ENCODE measurements at places on chromosomes 3 and 15. TPM values are rescaled to one million over a fixed set of nuclear protein-coding genes. Genes with fewer than 3 reads are reported as not detected.

DNA sequence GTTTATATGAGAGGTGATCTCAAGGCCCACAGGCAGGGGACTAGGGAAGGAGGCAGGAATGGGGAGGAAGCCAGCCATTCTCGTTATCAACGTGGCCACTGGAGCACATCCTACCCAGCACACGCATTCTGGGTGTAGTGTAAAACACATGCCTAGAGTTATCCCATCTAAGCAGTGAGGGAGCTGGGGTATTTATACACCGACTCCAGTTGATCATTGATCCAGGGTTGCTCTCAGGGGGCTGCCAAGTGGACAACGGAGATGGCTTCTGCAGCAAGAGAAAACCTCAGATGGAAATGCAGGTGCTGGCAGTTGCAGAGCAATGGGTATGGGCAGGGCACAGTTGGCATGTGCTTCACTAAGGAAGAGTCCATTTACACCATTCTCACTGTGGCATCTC lies 30.4 kb upstream of the SYNM start:
- peaks cover 3% of the 10 kb centered on the region for H3K4me1 ChIP-seq
- no peak overlapping the region for H3K4me3 ChIP-seq
- H3K27ac ChIP-seq, result no peak overlapping the region
- H3K36me3 ChIP-seq, result no peaks in the 10 kb centered on the region
- no peaks in the 10 kb centered on the region for H3K27me3 ChIP-seq

DNA sequence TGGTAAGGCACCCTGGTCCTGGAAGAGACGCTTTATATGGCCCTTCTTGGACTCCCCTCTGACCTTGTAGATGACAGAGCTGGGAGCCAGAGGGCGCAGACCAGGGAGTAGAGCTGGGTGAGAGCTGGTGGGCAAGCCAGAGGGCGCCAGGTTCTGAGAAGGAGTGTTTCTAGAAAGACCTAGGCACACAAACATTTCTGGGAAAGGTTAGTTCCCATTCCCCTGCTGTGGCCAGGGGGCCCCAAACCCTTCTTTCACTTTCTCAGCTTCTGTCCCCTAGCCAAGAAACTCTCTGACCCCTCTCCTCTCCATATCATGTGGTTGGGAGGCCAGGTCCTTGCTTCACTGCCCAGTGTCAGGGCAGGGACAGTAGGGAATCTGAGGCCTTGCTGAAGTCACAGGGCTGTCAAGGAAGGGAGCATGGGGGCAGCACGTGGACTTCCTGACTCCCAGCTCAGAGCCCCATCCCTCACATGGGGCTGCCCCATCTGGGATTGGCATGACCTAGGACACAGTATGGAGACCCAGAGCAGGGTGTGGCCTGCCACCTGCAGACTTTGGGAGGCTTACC lies 3.6 kb downstream of the HEMK1 start:
- H3K4me1 ChIP-seq, result peaks cover 91% of the 10 kb centered on the region
- H3K27me3 ChIP-seq, result no peaks in the 10 kb centered on the region
- H3K4me3 ChIP-seq, result no peak overlapping the region
- H3K27ac ChIP-seq, result peak overlapping the region; percentile 53

Gene SHISA5
- total RNA-seq, result 237 TPM

Gene TMEM207
- not detected for total RNA-seq

Gene SERINC4
- 0.18 TPM for total RNA-seq

GRCh38 chr3:70250492-70250891 lies 61.9 kb downstream of the MDFIC2 start:
- H3K27me3 ChIP-seq, result no peaks in the 10 kb centered on the region
- H3K27ac ChIP-seq, result no peak overlapping the region
- H3K36me3 ChIP-seq, result no peaks in the 10 kb centered on the region
- DNase-seq, result no peak
- no peak overlapping the region for H3K4me3 ChIP-seq

DNA sequence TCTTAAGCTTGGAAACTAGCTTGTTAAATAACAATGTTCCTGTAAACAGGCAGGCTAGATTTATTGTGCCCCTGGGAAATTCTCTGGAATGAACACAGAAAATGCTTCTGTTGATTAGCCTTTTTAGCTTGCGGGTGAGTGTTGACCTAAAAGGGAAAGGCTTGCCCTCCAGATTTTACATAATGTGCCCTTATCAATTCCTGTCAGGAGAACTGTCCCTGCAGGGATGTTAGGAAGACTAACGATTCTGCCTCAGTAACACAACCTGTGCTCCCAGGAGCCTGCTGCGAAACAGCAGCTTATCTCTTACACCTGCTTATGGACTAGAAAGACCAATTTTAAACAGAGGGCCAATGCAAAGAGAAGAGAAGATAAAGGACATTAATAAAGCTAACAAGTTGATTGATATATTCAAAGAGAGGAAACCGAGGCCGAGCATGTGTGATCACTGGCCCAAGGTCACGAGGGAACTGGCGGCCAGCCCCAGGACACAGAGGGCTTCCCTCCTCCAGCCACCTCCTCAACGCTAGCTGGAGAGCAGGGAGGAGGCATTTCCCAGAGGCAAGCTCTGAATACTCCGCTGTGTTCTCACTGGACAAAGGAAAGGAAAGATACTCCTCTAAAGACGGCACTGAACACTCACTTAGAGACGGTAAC lies 48.4 kb upstream of the TJP1 start:
- no peak overlapping the region for H3K27ac ChIP-seq
- no peaks in the 10 kb centered on the region for H3K27me3 ChIP-seq
- no peak for DNase-seq
- H3K4me3 ChIP-seq, result no peak overlapping the region
- no peaks in the 10 kb centered on the region for H3K36me3 ChIP-seq

DNA sequence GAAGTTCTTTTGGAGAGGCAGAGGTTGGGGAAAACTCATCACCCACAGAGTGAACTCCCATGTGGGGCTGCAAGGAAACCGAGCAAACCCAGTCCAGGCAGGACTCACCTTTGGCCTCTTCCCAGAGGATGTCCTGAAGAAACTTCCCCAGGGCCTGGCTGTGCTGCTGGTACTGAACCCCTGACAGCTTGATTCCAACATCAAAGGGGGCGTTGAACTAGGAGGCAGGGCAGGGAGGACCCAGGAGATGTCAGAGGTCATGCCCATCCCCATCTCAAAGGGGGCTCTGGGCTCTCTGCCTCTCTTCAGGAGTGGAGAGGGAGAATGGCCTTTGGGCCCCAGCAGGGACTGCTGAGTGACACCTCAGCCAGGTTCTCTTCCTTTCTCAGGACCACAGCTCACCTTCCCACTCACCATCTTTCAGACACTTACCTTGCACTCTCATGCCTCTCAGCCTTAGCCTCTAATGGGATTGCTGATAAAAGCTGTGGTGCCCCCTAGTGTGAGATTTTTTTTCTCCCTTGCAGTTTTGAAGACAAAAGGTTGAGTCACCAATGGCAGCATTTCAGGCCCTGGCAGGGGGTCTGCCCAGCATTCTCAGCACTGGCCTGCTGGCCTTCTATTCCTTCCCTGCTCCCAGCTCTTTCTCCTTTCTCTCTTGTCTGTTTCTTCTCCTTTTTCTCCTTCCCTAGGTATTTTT lies 6.0 kb downstream of the GHRL start:
- no peak overlapping the region for H3K4me3 ChIP-seq
- peaks cover 14% of the 10 kb centered on the region for H3K4me1 ChIP-seq
- H3K27ac ChIP-seq, result no peak overlapping the region
- no peak for DNase-seq

DNA sequence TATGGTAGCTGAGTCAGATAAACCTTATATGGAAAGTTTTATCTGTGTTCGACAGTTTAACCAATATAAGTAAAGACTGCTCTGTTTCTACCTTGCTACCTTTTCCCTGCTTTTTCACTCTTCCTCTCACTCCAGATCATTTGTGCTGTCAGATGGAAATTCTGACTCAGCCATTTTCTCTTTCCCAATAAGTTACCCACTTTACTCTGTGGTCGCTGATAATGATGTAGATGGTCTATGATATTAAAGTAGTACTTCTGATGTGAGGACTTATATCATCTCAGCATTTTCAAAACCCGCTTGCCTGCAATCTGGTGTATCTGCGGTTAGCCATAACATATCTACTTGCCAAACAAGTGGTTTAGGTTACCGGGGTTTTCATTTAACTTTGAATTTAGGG lies 15.0 kb upstream of the UTS2B start:
- H3K4me3 ChIP-seq, result no peak overlapping the region
- DNase-seq, result no peak
- H3K4me1 ChIP-seq, result no peaks in the 10 kb centered on the region
- H3K27me3 ChIP-seq, result no peaks in the 10 kb centered on the region

DNA sequence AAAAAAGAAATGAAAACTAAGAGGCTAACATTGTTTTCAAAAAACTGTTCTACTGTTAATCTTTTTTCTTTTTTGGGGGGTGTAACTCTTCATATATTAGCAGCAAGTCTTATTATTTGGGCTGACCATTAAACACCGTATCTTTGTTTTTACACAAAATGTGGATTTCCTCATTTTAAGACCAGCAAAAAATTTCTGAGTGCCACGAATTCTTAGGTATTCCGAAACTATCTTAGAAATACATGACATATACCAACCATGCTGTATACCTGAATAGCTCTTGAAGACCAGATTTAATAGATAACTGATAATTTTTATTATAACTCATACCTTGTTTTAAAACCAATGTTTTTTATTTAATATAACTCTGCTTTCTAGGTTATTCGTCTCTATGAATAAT lies 620 bp upstream of the TTC23 start:
- peaks cover 14% of the 10 kb centered on the region for H3K4me1 ChIP-seq
- no peak overlapping the region for H3K4me3 ChIP-seq
- no peaks in the 10 kb centered on the region for H3K27me3 ChIP-seq
